ENCODE measurements at places on chromosomes 1 and 21.

GRCh38 chr1:40592107-40592803, 60.8 kb downstream of the ZNF684 start:
- H3K4me1 ChIP-seq, result peaks cover 5% of the 10 kb centered on the region
- no peak overlapping the region for H3K4me3 ChIP-seq
- H3K27me3 ChIP-seq, result no peaks in the 10 kb centered on the region
- no peak overlapping the region for H3K27ac ChIP-seq
- DNase-seq, result peak; percentile 64

- H3K27ac ChIP-seq, result no peak overlapping the region
- H3K4me1 ChIP-seq, result no peaks in the 10 kb centered on the region
- peaks cover under 1% of the 10 kb centered on the region for H3K36me3 ChIP-seq
These were observed 119.0 kb downstream of the SIM2 start for GRCh38 chr21:36817732-36818450.

- H3K4me3 ChIP-seq, result no peak overlapping the region
- H3K27me3 ChIP-seq, result no peaks in the 10 kb centered on the region
- H3K4me1 ChIP-seq, result no peaks in the 10 kb centered on the region
- DNase-seq, result no peak
- no peaks in the 10 kb centered on the region for H3K36me3 ChIP-seq
These were observed 72.2 kb upstream of the FMN2 start for GRCh38 chr1:240019524-240019923.

- DNase-seq, result no peak
- no peaks in the 10 kb centered on the region for H3K4me1 ChIP-seq
- H3K36me3 ChIP-seq, result peaks cover 27% of the 10 kb centered on the region
- H3K27ac ChIP-seq, result no peak overlapping the region
- no peaks in the 10 kb centered on the region for H3K27me3 ChIP-seq
These were observed 151.1 kb downstream of the PCNX2 start for GRCh38 chr1:233144434-233144833.

All from MCF 10A (cell line).